B cell (primary cell): ENCODE measurements at places on chromosomes 6 and 20. TPM values are rescaled to one million over a fixed set of nuclear protein-coding genes. Genes with fewer than 3 reads are reported as not detected.

DNA sequence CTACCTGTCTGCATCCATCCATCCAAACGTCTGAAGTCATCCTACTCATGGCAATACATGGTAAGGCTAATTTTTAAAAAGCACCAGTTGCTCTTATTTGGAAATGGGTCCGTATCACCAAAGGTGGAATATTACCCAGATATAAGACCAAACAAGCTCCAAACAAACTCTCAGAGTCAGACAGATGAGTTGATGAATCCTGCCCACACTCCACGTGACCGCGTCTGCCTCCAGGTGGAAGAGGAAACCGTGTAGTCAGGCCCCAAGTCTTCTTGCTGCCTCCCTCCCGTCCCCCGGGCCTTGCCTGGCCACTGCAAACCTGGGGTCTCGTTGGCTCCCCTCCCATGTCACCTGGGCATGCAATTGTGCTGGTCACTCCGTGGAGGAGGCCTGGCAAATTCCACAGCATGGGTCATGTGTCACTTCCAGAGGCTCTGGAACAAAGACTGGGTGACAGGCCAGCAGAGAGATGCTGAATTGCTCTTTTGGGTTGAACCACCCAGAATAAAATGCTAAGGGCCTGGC lies 31.8 kb downstream of the CTCFL start:
- no peak for DNase-seq

- DNase-seq = no peak
Measured at GRCh38 chr6:75230484-75231325, 12.9 kb downstream of the COX7A2 start.

- no peak for DNase-seq
Measured at GRCh38 chr20:62839816-62840215, 21.8 kb downstream of the TCFL5 start.

DNA sequence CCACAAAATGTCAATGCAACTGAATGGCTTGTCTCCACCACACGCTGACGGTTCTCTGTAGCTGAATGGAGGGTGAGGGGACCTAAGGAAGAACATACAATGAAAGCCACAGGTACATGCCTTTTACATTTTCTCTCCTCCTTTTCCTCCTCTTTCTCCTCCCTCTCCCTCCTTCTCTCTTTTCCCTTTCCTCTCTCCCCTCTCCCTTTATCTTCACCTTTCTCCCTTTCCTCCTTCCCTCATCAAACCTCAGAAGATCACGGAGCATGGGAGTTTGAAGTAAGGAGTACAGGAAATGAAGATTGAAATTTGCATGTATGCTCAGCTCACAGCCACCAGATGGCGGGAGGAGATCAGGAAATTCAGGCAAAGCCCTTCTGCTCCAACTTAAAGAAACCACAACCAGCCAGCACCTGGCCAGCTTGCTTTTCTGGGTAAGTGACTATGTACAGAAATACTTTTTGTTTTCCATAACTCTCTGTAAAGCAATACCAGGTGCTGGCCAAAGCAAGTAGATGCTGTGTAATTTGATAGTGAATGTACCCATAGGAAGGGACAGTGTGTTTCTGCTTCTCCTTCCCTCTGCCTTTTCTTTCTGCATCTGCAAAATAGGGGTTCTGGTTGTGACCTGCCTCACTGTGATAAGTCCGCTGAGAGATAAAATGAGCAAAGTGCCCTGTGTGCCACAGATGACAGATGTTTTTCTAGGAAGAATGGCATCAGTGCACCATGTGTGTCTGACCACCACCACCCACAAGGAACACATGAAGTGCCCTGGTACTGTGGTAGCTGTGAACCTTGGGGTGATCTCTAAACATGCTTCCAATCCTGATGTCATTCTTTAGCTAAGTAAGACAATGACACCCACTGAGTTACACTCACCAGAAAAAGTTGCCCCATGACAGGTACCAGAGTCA lies 18.6 kb upstream of the FOXO3 start:
- DNase-seq = peak; percentile 87

GRCh38 chr6:12973386-12973785 lies 256.8 kb downstream of the PHACTR1 start:
- no peak for DNase-seq

DNA sequence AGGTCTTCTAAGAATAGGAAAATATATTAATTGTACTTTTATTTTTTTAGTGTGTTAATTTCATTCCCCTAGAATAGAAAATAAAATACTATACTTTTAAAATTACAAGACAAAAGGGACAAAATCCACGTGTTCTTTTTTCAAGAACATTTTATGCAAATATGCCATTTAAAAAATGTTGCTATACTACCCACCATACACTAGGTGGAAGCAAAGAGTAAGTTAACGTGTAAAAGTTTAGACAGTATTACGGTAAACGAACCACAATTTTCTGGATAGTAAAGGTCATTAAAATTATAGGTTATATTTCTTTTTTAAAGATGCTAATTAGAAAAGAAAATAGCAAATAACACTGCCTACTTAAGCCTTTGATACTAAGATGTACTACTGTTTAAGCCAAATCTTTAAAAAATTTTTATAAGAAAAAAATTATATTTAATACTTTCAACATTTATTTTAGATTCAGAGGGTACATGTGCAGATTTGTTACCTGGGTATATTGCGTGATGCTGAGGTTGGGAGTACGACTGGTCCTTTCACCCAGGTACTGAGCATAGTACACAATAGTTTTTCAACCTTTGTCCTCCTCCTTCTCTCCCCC lies 287.6 kb downstream of the PHF3 start:
- peak; percentile 20 for DNase-seq

PRSS16 gene
- 0.78 and 1.3 TPM in 2 replicates for polyA plus RNA-seq

DNA sequence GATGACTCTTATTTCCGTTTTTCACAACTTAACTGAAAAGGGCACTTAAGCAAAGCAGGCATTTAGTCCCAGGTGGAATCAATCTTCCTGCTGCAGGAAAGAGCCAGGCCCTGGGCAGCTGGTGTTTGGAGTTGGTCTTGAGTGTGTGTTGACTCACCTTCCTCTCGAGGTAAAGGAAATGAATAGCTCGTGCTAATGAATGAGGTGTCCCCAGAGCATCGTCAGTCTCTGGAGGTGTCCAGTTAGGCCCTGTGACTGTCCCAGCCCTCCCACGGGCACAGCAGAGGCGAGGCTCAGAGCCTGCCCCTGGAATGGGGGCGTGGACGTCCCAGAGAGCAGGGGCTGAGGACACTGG lies 277.7 kb downstream of the NRN1 start:
- DNase-seq = peak; percentile 15

LSM14B gene
- 26.8 and 33.1 TPM in 2 replicates for polyA plus RNA-seq

DNA sequence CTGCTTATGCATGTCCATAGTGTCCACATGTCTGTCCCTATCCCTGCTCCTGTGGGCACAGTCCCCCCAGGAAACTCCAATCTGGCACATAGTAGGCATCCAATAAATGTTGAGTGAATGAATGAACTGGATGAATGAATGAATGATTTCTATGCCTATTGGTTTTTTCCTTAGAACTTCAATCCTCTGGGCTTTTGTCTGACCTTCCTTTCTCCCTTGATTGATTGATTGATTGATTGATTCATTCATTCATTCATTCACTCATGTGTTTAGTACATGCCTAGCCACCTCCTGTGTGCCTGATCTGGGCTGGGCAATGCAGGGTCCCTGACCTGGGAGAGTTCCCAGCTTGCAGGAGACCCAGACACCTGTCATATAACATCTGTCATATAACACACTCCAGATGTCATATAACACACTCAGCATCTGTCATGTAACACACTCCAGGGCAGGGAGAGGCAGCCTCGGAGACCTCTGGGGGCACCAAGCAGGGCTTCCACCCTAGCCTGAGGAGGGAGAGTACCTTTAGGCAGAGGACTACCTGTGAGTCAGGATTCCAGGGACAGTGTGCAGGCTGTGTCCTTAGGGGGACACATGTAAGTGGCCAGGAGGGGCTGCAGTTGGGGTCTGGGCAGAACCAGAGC lies 17.9 kb downstream of the VSTM2L start:
- DNase-seq = no peak
